ENCODE measurements at places on chromosomes 1 and 21.

DNA sequence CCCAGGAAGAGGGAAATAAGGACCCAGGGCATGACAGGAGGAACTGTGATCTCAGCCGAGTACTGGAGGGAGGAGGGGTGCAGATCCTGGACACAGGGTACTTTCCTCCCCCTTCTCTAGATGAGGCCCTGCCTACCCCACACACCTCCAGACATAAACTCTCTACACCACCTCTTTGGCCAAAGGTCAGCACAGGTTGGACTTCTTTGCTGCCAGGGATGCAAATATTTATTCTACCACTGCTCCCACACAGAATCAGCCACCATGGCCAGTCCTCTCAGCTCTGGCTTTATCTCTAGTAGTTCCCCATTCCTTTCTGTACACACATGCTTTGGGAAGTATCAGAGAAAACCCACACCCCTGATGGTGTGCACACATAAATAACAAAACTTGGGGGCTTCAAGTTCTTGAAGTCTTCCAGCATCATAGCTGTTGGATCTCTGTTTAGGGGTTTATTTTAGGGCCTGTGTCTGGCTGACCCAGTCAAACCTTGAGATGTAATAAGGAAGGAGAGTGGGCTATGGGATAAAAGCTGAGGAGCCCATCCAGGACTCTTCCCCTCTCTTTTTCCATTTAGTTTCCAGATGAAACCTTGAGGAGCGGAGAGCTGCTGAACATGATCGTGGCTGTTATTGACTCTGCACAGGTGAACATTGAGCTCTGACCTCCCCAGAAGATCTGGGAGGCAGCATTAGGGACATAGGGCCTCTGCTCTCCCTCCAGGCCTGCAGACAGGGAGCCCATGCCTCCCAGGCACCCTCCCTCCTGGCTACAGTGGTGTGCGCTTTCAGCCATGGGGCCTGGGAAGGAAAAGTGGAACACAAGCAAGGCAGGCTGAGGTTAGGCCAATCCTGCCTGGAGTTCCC, 6.7 kb upstream of the SLC27A3 start:
- DNase-seq: peak; percentile 68

DNA sequence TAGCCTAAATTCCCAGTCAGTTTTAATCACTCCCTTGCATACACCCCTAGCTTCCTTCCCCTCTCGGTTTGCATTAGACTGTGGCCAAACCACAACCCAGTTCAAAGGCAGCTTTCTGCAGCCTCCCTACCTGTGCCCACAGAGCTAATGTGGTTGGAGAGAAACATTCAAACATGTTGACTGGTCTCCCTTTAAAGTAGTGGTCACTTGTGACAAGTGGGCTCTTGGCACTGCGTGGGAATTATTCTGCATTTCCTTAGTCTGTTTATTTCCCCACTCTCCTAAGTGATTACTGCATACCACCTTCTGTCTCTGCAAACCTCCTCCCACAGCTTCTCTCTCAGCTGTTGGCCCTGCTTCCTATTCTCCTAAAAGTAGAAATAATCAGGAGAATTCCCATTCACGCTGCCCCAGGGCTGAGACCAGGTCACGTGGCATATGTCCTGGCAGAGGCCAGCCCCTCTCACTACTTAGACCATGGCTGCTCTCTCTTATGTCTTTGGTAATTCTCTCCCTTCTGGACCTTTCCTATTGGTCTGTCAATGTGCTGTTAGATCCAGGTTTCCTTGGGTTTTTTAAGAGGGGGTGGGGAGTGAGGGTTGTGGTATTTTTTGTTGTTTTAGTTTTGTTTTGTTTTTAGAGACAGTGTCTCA, 38.4 kb upstream of the CD101 start:
- no peak for DNase-seq

GRCh38 chr21:28604946-28605537, 387.6 kb downstream of the LTN1 start:
- DNase-seq: no peak

DNA sequence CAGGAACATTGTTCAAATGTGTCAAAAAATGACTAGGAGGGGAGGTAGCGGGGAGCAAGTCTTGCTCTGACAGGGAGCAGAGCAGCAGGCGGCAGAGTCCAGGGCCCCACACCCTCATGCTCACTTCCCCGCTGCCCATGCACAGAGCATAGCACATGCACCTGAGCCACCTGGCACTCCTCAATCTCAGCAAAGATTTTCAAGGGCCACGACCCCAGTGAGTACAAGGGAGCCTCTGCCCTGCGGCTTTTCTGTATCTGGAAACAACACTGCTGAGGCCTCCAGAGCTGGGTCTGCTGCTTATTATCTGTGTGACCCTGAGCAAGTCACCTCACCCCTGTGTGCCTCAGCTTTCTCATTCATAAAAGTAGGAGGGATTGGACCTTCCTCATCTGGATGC, 1.1 kb upstream of the GJB3 start:
- DNase-seq: no peak

- no peak for DNase-seq
These were observed 31.9 kb downstream of the GDAP2 start for GRCh38 chr1:117897551-117897950.

- DNase-seq: no peak
These were observed 110.5 kb downstream of the CNIH3 start for GRCh38 chr1:224726441-224727182.

GRCh38 chr1:157993918-157994605, 617 bp downstream of the KIRREL1 start:
- no peak for DNase-seq

DNA sequence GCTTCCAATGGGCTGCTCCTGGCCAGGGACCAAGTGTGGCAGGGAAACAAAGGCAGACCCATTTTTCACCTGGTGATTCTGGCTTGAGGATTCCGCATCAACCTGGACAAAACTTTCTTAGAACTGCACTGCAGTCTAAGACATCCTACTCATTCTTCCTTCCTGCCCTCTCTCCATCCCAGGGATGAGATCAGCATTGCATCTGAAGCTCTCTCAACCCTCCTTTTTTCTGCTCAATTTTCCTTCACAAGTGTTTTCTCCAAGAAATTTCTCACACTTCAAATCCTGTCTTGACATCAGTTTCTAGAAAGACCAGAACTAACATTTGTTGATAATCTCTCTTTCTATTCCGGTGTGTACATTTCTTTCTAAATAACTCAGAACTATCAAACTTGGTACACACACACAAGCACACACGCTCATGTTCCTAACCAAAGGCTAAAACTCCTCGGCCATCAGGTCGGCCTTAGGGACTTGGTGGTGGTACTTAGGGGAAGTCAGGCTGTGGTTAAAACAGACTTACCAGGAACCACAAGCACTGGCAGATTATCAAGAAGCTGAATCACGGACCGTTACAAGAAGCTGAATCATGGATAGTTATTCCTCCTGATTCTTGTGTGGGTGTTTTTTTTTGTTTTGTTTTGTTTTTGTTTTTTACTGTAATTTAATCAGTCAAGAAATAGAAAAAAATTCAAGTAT, 21.0 kb upstream of the CXADR start:
- DNase-seq: no peak

DNA sequence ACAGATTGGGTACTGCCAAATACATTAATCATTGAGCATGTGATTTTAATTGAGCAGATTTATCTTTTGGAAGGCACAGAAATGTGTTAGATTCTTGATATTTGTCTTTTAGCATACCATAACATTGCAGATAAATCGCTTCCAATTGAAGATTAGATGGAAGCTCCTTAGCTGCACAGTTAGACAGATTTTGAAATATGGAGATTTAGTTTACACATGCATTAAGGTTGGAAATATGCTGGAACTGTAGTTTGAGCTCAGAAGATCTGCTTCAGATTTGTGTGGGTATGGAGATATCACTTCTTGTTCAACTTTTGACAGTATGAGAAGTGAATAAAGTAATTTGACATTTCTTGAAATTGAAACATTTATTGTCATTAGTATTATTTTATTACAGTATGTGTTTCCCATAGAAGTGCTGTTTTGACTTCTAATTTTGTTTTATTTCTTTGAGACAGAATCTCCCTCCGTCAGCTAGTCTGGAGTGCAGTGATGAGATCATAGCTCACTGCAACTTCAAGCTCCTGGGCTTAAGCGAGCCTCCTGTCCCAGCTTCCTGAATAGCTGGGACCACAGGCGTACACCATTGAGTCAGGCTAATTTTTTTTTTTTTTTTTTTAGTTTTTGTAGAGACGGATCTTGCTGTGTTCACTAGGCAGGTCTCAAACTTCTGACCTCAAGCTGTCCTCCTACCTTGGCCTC, 29.1 kb downstream of the THRAP3 start:
- DNase-seq: no peak

DNA sequence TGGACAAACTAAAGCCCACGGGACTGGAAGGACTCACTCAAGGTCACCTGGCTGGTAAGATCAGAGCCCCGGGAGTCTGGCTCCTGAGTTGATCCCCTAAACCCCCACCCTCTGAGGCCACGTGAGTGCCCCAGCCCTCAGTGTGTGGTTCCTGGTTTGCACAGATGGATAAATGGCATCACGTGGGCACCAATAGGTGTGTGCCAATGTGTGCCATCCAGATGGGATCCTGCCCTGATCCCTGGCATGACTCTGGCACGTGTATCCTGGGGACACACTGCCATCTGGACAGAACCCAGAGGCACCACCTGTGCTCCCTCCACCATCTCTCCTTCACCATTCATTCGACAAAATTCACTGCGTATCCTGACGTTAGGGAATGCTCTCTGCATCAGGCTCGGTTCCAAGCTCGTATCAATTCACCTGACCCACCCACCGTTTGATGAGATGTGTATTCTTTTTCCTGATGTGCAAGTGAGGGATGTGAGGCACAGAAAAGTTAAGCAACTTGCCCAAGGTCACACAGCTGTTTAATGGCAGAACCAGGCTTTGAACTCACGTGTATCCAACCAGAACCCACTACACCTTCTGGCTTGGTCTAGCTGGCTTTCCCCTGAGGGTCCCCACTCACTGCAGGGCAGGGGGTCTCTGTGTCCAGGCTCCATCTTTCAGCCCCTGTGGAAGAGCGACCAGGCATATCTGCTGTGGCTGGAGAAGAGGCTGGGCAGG, 49.8 kb upstream of the PAX7 start:
- no peak for DNase-seq

Measured in LNCaP clone FGC (cell line).